ENCODE measurements at places on chromosomes 12 and 14. TPM values are rescaled to one million over a fixed set of nuclear protein-coding genes. Genes with fewer than 3 reads are reported as not detected.

GRCh38 chr12:98198261-98198982 is 317.0 kb upstream of the TMPO start:
- DNase-seq: no peak

GRCh38 chr14:92789457-92790089 is 4.5 kb upstream of the GOLGA5 start:
- no peak for DNase-seq

GRCh38 chr14:22472935-22473854 is 115.8 kb downstream of the DAD1 start:
- DNase-seq: no peak

DNA sequence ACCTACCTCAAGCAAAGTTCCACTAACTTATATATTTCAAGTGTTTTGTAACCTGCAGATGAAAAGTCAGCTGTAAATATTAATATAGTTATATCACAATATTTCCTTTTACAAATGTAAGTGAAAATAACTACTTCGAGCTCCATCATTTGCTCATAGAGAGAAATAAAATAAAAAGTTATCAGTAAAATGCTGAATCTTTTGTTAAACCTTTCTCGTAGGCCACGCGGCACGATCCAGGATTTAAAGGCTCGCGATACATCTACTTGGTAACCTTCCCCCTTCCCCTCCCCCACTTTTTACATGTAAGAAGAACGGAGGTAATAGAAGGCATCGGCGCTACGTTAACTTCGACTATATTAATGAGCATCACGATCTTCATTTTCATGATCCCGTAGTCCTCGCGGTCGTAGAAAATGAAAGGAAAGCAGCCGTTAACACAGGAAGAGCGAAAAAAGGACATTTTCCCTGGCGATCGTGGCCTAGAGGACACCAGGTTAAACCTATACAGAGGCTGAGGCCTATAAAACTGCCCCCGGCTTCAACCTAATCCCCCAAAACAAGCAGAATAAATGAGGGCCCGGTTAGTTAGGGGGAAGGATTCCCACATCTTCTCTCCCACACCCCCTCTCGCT is 508 bp downstream of the HNRNPC start:
- peak; percentile 39 for DNase-seq

DNA sequence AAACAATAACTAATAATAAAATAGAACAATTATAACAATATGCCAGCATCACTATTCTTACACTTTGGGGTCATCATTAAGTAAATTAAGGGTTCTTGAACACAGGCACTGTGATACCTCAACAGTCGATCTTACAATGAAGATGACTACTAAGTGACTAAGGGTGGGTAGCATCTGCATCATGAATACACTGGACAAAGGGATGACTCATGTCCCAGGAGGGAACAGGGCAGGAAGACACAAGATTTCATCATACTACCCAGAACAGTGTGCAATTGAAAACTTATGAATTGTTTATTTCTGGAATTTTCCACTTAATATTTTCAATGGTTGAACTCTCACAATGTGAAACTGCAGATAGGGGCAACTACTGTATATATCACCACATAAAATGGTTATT is 19.7 kb downstream of the TSPAN19 start:
- DNase-seq: peak; percentile 15

- DNase-seq: no peak
These were observed 136.8 kb downstream of the TPH2 start for GRCh38 chr12:72075401-72075800.

- no peak for DNase-seq
These were observed 28.2 kb upstream of the KCNA1 start for GRCh38 chr12:4881266-4882064.

DNA sequence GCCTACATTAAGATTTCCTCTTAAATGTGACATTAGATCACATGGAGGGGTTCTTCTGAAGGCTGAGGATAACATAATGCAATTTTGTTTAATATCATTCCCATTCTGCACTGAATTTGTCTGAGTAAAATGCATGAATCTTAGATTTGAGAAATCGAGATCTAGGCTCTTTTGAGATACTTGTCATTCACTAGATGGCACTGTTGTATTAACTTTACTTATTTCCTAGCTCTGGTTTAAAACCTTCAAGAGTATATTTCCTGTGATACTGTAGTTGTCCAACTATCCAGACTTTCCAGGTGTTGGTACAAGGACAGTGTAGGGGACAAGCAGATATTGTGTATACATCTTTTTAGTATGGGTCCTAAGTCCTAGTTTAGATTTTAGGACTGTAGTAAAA is 91.7 kb upstream of the SEL1L start:
- no peak for DNase-seq

GRCh38 chr12:11545484-11546330 is 103.8 kb upstream of the ETV6 start:
- DNase-seq: no peak

DNA sequence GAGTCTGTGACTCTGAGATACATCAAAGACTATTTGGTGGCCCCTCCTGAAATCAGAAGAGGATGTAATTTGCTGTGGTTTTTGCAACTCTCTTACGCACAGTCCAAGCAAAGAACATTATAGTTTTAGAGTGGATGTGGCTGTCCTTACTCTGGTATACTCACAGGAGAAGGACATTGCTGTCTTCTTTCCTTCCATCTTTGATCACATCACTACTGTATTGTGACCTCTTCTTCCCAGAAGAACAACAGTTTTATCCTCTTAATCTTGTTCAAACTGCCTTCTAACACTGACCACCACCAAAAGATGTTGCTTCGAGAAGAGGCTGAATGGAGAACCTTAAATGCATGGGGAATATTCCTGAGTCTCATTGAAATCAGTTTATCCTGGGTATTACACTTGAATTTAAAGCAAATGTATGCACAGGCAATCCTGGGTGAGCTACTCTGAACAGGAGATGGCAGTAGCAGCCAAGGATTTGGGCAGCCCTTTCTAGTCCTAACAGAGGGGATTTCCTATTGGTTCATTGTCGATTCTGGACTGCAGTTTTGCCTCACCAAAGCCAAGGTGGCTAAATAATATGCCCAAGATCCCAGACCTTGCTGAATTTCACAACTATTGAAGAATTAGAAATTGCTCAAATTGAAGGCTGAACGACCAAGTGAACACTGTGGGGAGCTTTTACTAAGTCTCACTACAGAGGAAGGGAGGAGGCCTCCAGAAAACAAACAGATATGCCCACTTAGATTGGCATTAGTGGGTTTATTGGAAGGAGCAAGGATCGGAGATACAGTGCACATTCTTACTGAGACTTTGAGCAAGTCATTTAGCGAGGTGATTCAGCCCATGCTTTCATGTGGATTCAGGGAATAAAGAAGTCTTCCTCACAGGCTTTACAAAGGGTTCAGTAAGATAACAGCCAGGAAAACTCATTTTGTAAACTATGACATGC is 282.8 kb downstream of the PAWR start:
- no peak for DNase-seq

GRCh38 chr14:61298824-61299223 is 17.7 kb upstream of the TMEM30B start:
- no peak for DNase-seq

GRCh38 chr12:21608196-21608595 is 3.5 kb upstream of the GYS2 start:
- DNase-seq: no peak

DNA sequence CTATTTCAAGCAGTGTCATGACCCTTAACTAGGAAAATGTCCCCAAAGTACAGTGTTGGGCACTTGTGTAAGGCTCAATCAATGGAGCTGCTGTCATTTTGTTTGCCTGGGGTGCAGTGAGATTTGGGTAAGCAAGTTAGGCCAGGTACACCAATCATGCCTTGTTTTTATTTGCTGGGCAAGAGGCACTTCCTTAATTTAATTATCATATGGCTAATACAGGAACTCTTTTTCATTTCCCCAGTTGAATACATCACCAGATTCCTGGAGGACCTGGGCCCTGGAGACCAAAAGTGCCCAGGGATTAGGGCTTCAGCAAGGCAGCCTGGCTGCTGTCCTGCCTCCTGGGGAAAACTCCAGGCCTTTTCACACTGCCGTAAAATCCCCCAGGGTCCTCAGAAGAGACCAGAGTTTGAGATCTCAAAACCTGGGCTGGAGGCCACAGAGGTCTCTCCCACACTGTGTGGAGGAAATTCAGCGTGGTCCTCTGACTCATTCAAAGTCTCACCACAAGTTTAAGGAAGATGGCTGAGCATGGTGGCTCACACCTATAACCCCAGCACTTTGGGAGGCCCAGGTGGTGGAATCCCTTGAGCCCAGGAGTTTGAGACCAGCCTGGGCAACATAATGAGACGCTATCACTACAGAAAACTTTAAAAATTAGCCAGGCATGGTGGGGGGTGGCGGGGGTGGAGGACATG is 28.4 kb upstream of the FOXN3 start:
- no peak for DNase-seq

DNA sequence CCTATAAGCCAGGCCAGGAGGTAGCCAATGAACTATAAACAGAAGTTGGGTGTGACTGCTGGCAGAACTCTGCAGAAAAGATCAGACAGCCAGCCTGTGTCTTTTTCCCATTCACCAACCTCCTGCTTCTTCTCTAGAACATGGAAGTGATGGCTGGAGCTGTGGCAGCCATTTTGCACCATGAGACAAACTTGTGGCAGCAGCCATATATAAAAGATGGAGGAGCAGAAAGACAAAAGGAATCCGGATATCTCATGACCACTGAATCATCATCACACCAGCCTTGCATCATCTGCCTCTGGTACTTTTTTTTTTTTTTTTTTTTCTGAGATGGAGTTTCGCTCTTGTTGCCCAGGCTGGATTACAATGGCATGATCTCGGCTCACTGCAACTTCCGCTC is 8.7 kb downstream of the BEGAIN start:
- no peak for DNase-seq

GRCh38 chr12:89539426-89540223 is 13.8 kb upstream of the POC1B start:
- DNase-seq: no peak

- no peak for DNase-seq
These were observed 66.6 kb downstream of the LLPH start for GRCh38 chr12:66063916-66064315.

GRCh38 chr12:54933376-54933775 is 51.2 kb downstream of the TESPA1 start:
- DNase-seq: no peak

DNA sequence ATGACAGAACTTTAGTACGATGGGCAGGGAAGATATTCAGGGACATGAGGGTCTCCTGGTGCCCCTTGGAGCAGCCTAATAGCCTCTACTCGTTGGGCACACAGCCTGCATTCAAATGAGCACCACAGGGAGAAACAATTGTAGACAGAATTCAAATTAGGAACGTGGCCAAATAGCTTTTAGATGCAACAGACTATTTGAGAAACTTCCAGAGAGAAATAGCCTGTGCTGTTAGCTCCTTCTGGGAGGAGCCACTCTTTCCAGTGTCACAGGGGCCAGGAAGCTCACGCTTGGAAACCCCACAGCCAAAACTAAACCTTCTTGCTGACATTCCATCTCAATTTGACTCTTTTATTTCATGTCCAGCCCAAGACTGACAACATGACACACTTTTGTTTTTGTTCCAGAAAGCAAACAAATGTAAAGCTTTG is 114.5 kb downstream of the RPAP3 start:
- DNase-seq: no peak

GRCh38 chr12:75294797-75295196 is 35.3 kb downstream of the CAPS2 start:
- DNase-seq: no peak

DNA sequence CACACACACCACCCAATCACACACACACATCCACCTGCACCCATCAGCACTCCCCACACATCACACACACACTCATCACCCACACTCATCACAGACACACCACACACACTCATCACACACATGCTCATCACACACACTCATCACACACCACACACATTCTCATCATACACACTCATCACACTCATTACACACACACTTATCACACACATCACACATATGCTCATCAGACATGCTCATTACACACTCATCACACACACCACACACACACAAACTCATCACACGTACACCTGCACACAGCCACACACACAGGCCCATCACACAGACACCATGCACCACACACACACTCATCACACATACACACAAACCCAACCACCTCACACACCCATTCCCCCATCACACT is 107.5 kb upstream of the C14orf180 start:
- DNase-seq: no peak

DNA sequence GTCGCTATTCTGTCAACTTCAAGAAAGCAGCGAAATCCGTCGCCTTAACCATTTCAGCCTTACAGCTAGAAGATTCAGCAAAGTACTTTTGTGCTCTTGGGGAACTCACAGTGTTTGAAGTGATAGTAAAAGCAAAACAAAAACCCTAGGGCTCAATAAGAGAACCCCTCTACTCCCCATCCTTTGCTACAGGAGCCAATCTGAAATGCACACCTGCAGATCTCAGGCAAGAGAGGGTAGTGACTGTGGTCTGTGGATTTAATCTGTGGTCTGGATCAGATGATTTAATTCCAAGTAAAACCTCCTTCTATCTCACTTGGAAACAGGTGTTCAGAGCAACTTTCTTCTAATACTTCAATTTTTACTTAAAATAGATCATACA is 422.9 kb upstream of the OR4E1 start:
- no peak for DNase-seq

- DNase-seq: no peak
These were observed 68.9 kb downstream of the CMKLR1 start for GRCh38 chr12:108270035-108270848.

DNA sequence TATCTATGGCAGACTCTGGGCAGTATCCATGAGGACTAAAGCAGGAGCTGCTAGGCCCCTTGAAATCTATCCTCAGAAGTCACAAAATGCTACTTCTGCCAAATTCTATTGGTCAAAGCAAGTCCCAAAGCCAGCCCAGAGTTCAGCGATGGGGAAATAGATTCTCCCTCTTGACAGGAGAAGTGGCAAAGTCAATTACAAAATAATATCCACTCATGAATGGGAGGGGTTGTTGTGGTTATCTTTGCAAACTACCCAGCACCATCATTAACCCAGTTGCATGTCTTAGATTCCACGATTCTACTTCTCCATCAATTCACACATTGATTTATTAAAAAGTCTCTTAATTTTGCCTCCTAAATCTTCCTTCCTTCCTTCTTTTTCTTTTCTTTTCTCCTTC is 30.7 kb upstream of the STXBP6 start:
- no peak for DNase-seq

GRCh38 chr12:112973818-112974231 is 4.5 kb upstream of the OAS2 start:
- DNase-seq: no peak

CIT gene
- total RNA-seq: 4.0 TPM

CLEC2A gene
- not detected for total RNA-seq

ADCY4 gene
- total RNA-seq: 7.9 TPM

MYRFL gene
- total RNA-seq: not detected

DPPA3 gene
- total RNA-seq: not detected

IAPP gene
- not detected for total RNA-seq

All from gastrocnemius medialis (tissue), 4 donors.